K562 (cell line): ENCODE measurements at places on chromosomes 11 and 22. TPM values are rescaled to one million over a fixed set of nuclear protein-coding genes. Genes with fewer than 3 reads are reported as not detected.

C11orf86 gene
- not detected in 2 replicates for total RNA-seq

PDGFD gene
- 0.11 and 0.22 TPM in 2 replicates for total RNA-seq

TMEM121B gene
- total RNA-seq: 0.07 TPM in 2 replicates

DNAJB7 gene
- not detected in 2 replicates for total RNA-seq

KDM4F gene
- not detected in 2 replicates for total RNA-seq

C11orf21 gene
- 2.1 and 2.6 TPM in 2 replicates for total RNA-seq

RABL2B gene
- total RNA-seq: 4.5 and 5.7 TPM in 2 replicates

MIOX gene
- not detected in 2 replicates for total RNA-seq

MFRP gene
- not detected in 2 replicates for total RNA-seq

GAS2 gene
- 1.5 and 1.9 TPM in 2 replicates for total RNA-seq

USP2 gene
- total RNA-seq: 16.9 TPM in 2 replicates

LMF2 gene
- 35.8 and 37.1 TPM in 2 replicates for total RNA-seq

POU2F3 gene
- total RNA-seq: not detected in 2 replicates

XNDC1N gene
- 7.8 and 9.5 TPM in 2 replicates for total RNA-seq

GRCh38 chr11:65205602-65205967 lies 23.9 kb downstream of the CAPN1 start:
- DNase-seq: no peak
- no peaks in the 10 kb centered on the region for H3K27me3 ChIP-seq
- no peak overlapping the region for H3K4me3 ChIP-seq
- peaks cover 70% of the 10 kb centered on the region for H3K36me3 ChIP-seq
- peaks cover 24% of the 10 kb centered on the region for H3K4me1 ChIP-seq

- no peak overlapping the region for H3K4me3 ChIP-seq
- no peaks in the 10 kb centered on the region for H3K4me1 ChIP-seq
- DNase-seq: no peak
- no peaks in the 10 kb centered on the region for H3K36me3 ChIP-seq
- no peaks in the 10 kb centered on the region for H3K27me3 ChIP-seq
- H3K27ac ChIP-seq: no peak overlapping the region
Observed at GRCh38 chr11:128948583-128948982, 5.9 kb upstream of the TP53AIP1 start.

DNA sequence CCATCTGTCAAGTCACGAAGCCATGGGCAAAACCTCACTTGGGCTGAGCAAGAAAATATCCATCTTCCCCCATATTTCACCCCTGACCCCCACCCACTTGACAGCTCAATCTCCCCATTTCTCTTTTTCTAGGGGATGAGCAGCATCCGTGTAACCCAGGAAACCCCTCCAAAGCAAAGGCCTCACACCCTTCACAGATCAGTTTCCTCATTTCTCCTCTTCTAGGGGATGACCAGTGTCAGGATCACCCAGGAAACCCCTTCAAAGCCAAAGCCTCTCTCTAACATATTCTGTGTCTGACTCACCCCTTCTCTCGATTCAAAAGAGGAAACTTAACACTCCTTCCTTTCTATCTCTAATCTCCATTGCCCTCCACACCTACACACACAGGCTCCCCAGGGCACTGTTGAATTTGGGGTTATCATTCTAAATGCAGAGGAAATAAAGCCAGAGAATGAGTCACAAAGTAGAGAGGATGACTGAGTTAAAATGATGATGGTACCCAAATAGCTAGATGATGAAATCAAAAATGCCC lies 439.7 kb downstream of the BUD13 start:
- H3K4me3 ChIP-seq: no peak overlapping the region
- H3K4me1 ChIP-seq: no peaks in the 10 kb centered on the region
- no peaks in the 10 kb centered on the region for H3K27me3 ChIP-seq
- DNase-seq: no peak

DNA sequence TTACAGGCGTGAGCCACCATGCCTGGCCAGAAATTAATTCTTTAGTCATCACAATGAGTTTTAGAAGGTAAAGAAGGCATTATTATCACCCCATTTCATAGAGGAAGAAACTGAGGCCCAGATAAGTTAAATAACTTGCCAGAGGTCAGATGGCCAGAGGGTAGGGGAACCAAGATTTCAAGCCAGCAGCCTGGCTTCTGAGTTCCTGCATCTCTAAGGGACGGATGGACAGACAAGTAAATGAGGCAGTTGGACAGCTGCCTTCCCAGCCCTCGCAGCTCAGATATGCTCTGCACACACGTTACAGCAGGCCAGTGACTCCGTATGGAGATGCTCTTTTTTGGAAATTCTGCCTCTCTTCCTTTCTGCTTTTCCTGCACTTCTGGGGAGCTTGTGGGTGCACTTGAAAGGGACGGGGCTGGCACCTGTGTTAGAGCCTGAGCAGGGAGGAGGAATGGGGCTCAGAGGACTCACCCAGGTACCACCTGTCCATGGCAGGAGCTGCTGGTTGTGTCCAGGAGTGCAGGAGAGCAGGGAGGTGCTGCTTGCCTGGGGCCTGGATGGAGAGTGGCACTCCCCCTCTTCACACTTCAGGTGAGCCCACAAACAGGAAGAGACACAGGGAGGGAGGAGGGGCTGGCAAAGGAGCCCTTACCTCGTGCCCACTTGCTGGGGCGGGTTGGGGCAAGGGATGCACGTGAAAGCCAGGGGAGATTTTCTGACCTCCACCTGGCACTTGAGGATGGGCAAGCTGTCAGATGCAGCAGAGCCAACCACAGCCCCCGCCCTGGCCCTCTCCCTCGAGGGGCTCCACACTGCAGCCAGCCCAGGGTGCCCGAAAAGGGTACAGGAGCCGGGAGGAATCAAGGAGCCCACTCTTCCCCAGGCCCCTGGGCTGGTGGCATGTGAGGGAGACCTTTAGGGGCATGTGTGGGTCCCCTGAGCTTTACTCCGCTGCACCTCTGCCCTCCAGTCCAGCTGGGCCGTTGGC lies 3.3 kb upstream of the FXYD2 start:
- H3K27me3 ChIP-seq: peaks cover 26% of the 10 kb centered on the region
- H3K27ac ChIP-seq: no peak overlapping the region
- no peak for DNase-seq
- no peak overlapping the region for H3K4me3 ChIP-seq
- no peaks in the 10 kb centered on the region for H3K36me3 ChIP-seq
- peaks cover 21% of the 10 kb centered on the region; the same call in 1 of the 2 replicates for H3K4me1 ChIP-seq

DNA sequence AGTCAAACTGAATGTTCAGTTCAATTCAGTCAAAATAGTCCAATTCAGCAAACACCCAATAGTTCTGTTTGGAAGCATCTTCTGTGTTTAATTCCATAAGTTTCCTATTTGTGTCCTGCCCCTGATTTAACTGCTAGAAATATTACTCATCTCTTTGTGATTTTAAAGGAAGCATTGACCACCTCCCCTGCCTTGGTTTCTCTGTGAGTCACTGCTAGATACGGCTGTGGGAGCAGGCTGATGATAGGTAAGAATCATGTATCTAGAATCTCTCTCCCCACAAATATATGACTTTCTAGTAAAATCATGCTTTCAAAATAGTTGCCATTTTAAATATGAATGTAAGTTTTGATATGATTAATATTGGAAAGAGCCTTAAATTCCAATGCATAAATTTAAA lies 888.5 kb downstream of the NTM start:
- no peak overlapping the region for H3K27ac ChIP-seq
- no peaks in the 10 kb centered on the region for H3K27me3 ChIP-seq
- H3K36me3 ChIP-seq: no peaks in the 10 kb centered on the region
- H3K4me1 ChIP-seq: no peaks in the 10 kb centered on the region
- DNase-seq: no peak

GRCh38 chr11:98307827-98308491 lies 712.8 kb upstream of the CNTN5 start:
- H3K4me1 ChIP-seq: no peaks in the 10 kb centered on the region
- no peaks in the 10 kb centered on the region for H3K36me3 ChIP-seq
- peak; percentile 15 for DNase-seq
- H3K27ac ChIP-seq: no peak overlapping the region
- H3K27me3 ChIP-seq: no peaks in the 10 kb centered on the region

- no peak overlapping the region for H3K27ac ChIP-seq
- H3K27me3 ChIP-seq: no peaks in the 10 kb centered on the region
- H3K36me3 ChIP-seq: no peaks in the 10 kb centered on the region
- no peak for DNase-seq
Observed at GRCh38 chr11:103183981-103184611, 74.9 kb downstream of the DYNC2H1 start.

DNA sequence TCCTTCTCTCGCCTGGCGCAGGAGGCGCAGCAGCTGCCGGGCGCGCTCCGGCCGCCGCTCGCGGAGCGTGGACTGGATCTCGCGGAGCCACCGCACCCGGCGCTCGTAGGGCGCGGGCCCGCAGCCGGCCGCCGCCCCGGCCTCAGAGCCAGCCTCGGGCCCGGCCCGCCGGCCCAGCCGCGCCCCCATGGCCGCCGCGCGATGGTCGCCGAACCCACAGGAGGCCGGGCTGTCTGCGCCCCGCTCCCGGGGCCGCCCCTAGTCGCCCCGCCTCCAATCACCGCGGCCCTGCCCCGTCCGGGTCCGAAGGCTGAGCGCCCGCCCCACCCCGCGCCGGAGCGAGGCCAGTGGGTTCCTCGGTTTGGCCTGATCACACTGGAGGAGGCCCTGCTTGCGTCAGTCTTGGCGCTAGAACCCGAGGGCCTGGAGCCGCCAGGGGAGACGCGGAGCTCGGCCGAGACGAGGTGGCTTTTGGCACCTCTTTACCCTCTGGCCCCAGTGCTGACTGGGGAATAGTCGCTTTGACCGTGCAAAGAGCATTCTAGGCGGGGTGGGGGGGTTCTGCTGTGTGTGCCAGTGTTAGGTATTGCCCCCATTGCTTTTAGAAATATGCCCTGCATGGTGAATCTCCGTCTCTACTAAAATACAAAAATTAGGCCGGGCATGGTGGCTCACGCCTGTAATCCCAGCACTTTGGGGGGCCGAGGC lies at the start of gene LRRC75B:
LRRC75B (minus strand) TSS at position 223 of the 708 bp plus-strand sequence; CDS start at position 189, 34 bp downstream.
- no peaks in the 10 kb centered on the region for H3K27me3 ChIP-seq
- DNase-seq: peak; percentile 70
- peak within 1 kb of the TSS; percentile 48; the same call in 1 of the 3 replicates for H3K27ac ChIP-seq
- peak within 1 kb of the TSS; percentile 44 for H3K4me3 ChIP-seq

GRCh38 chr11:70434813-70435278 lies 36.5 kb downstream of the CTTN start:
- H3K36me3 ChIP-seq: peaks cover 81% of the 10 kb centered on the region; the same call in 2 of the 3 replicates
- no peak overlapping the region for H3K27ac ChIP-seq
- H3K4me3 ChIP-seq: no peak overlapping the region
- H3K27me3 ChIP-seq: no peaks in the 10 kb centered on the region
- DNase-seq: no peak

DNA sequence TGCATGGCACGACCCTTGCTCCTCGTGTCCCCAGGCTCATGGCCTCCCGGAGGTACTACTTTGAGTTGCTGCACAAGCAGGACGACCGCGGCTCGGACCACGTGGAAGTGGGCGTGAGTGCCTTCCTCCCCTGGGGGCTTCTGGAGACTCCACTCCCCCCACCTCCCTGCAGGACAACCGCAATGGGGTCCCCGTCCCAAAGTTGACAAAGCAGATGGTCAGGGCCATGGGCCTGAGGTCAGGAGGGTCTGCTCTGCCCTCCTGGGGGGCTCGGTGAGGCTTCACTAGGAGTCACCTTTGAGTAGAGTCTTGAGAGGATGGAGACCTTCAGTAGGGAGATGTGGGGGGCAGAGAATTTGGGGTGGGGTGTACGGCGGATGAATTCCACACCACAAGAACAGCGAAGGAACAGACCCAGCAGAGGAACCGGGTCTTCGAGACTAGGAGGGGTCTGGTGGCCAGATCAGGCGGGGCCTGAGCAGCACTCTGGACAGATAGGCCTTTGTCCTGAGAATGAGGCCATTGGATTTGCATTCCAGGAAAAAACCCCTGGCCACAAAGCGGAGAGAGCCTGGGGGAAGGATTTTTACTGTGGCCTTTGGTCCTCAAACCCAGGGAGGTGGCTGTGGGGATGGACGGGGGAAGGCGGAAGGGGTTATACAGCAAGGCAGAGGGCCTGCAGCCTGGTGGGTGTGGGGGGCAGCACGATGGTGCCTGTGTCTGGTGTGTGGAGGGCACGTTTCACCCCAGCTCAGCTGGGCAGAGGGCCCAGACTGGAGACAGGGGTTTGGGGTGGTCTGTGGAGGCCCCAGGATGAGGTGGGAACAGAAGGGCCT lies 4.6 kb downstream of the B4GALNT4 start:
- H3K36me3 ChIP-seq: peaks cover 39% of the 10 kb centered on the region; the same call in 2 of the 3 replicates
- H3K4me1 ChIP-seq: no peaks in the 10 kb centered on the region; the same call in 2 of the 3 replicates
- no peak overlapping the region for H3K4me3 ChIP-seq
- no peak for DNase-seq

DNA sequence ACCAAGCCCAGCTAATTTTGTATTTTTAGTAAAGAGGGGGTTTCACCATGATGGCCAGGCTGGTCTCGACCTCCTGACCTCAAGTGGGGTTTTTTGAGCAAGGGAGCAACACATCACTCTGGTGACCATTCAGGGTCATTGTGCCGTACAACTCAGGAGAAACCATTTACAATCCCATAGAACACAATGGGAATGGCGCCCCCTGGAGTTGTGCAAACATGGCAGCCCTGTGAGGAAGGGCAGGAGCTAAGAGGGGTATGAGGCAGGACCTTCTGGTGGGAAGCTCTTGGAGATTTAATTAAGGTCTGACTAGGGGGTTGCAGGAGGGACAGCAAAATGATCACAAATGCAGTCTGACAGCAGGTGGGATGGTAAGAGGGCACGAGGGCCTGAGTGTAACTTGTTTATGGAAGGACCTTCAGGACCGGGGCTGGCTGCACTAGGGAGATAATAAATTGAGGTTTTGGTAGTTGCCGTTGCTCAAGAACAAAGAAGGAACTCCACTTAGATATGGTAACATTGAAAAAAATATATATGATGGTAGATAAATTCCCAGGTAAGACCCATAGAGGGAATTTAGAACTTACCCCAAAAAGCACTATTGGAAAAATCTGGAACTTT lies 9.1 kb upstream of the CSF2RB start:
- no peak overlapping the region for H3K27ac ChIP-seq
- H3K36me3 ChIP-seq: no peaks in the 10 kb centered on the region
- H3K4me3 ChIP-seq: no peak overlapping the region
- no peak for DNase-seq

GRCh38 chr11:35689081-35689996 lies 26.8 kb downstream of the TRIM44 start:
- peaks cover 48% of the 10 kb centered on the region for H3K36me3 ChIP-seq
- DNase-seq: no peak
- H3K27ac ChIP-seq: no peak overlapping the region
- H3K27me3 ChIP-seq: no peaks in the 10 kb centered on the region
- H3K4me3 ChIP-seq: no peak overlapping the region

DNA sequence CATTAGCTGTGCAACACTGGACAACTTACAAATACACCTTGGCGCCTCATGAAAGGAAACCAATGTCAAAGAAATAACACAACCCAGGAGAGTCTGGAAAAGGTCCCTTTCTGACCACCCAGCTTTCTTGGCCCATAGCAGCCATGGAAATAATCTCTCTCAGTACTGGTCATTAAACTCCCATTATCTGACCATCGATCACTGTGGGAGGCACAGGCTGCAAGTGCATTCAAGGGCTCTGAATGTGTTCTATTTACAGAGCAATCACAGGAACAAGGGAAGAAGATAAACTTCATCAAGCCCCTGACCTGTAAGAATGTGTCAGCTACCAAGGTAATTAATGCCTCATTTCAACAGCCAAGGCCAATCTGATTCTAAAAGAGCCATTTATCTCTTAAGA lies 40.1 kb downstream of the CTSC start:
- H3K27me3 ChIP-seq: no peaks in the 10 kb centered on the region
- DNase-seq: no peak
- no peaks in the 10 kb centered on the region for H3K4me1 ChIP-seq
- H3K36me3 ChIP-seq: peaks cover 95% of the 10 kb centered on the region
- no peak overlapping the region for H3K4me3 ChIP-seq
- no peak overlapping the region for H3K27ac ChIP-seq

- no peak overlapping the region for H3K27ac ChIP-seq
- peaks cover 63% of the 10 kb centered on the region for H3K27me3 ChIP-seq
- no peak overlapping the region for H3K4me3 ChIP-seq
- H3K4me1 ChIP-seq: no peaks in the 10 kb centered on the region
- H3K36me3 ChIP-seq: no peaks in the 10 kb centered on the region
Observed at GRCh38 chr11:69122630-69123431, 32.9 kb upstream of the SMIM38 start.
